ENCODE measurements at places on chromosomes 3 and 15. TPM values are rescaled to one million over a fixed set of nuclear protein-coding genes. Genes with fewer than 3 reads are reported as not detected.

GRCh38 chr15:94353488-94353820 lies 122.1 kb downstream of the MCTP2 start:
- no peaks in the 10 kb centered on the region for H3K27me3 ChIP-seq
- no peaks in the 10 kb centered on the region for H3K4me1 ChIP-seq
- no peak overlapping the region for H3K27ac ChIP-seq
- no peak for DNase-seq

- H3K4me3 ChIP-seq, result no peak overlapping the region
- no peak overlapping the region for H3K27ac ChIP-seq
Measured at GRCh38 chr3:197465996-197466549, 89.7 kb downstream of the BDH1 start.

DNA sequence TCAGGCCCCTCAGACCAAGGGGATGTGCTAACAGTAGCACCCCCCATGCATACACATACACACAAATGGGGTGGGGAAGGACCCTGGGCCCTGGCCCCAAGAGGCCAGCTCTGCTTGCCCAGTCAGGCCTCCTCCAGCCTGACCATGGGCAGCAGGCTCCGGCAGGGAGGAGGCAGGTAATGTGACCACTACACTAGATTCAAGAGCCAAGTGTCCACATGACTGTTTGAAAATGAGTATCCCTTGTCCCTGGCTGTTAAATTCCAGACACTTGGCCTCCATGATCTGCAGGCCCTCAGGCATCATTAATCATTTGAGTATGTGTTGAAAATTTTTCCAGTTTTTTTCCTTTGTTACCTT lies 13.9 kb upstream of the GNAI2 start:
- H3K36me3 ChIP-seq, result no peaks in the 10 kb centered on the region
- peaks cover 10% of the 10 kb centered on the region for H3K4me1 ChIP-seq
- H3K27me3 ChIP-seq, result no peaks in the 10 kb centered on the region
- no peak overlapping the region for H3K27ac ChIP-seq

GRCh38 chr3:181313335-181313734 lies 323.8 kb upstream of the DNAJC19 start:
- H3K36me3 ChIP-seq, result no peaks in the 10 kb centered on the region
- no peak overlapping the region for H3K4me3 ChIP-seq
- no peak overlapping the region for H3K27ac ChIP-seq
- H3K4me1 ChIP-seq, result no peaks in the 10 kb centered on the region
- H3K27me3 ChIP-seq, result no peaks in the 10 kb centered on the region
- DNase-seq, result no peak

DNA sequence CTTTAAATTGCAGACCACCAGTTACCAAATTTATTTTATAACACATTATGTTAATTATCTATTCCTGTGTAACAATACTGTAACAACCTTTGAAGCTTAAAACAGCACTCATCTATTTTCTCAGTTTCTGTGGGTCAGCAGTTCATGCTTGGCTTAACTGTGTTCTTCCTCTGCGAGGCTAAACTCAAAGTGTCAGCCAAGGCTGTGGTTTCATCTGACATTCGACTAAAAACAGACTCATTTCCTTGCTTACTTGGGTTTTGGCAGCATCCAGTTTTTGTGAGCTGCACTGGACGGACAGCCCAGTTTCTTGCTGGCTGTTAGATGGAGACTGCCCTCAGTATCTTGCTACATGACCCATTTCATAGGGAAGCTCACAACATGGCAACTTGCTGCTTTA lies 247.3 kb upstream of the KCNH8 start:
- H3K27ac ChIP-seq, result no peak overlapping the region
- H3K4me1 ChIP-seq, result no peaks in the 10 kb centered on the region
- H3K36me3 ChIP-seq, result no peaks in the 10 kb centered on the region
- DNase-seq, result no peak
- H3K27me3 ChIP-seq, result peaks cover 2% of the 10 kb centered on the region
- H3K4me3 ChIP-seq, result no peak overlapping the region

CHRFAM7A gene
- not detected for total RNA-seq
